ENCODE measurements at places on chromosomes 1 and 21.

GRCh38 chr1:197557302-197557701 is 218.0 kb downstream of the DENND1B start:
- DNase-seq: no peak

- DNase-seq: no peak
Observed at GRCh38 chr21:46517361-46517760, 58.7 kb downstream of the DIP2A start.

GRCh38 chr1:62321446-62321845 is 2.2 kb upstream of the KANK4 start:
- no peak for DNase-seq

- no peak for DNase-seq
Observed at GRCh38 chr1:1908506-1908791, 6.6 kb upstream of the CALML6 start.

DNA sequence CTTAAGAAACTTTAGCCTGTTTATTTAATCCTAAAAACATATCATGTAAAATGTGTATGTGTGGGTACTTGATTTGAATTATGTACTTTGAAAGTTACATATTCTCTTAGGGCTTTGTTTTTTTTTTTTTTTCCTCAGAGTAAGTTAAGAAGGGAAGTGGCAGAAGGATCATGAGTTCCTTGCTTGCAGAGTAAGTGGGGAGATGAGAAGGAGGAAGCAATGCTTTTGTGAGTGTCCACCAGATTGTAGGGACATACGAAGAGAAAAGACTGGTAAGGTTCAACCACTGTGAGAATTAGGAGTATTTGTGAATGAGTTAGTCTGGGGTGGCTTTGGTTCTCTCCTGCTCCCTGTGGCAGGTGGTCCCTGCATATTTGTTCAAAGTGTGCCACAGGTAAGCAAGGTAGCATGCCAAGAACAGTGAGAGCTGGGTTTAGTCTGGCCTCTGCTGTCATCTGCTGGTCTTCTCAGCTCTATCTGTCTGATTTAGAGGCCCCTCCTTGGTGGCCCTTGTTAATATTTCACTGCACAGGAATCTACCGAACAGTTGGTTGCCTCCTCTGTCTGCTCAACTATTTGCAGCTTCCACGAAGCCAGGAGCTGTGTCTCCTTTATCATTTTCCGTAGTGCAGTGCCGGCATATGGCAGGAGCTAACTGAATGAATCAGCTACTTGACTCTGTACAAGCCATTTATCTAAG is 9.5 kb downstream of the DNM3 start:
- no peak for DNase-seq

- DNase-seq: no peak
Observed at GRCh38 chr1:147539122-147539575, 2.2 kb upstream of the BCL9 start.

GRCh38 chr1:15621975-15622374 is 4.7 kb downstream of the DDI2 start:
- DNase-seq: no peak

DNA sequence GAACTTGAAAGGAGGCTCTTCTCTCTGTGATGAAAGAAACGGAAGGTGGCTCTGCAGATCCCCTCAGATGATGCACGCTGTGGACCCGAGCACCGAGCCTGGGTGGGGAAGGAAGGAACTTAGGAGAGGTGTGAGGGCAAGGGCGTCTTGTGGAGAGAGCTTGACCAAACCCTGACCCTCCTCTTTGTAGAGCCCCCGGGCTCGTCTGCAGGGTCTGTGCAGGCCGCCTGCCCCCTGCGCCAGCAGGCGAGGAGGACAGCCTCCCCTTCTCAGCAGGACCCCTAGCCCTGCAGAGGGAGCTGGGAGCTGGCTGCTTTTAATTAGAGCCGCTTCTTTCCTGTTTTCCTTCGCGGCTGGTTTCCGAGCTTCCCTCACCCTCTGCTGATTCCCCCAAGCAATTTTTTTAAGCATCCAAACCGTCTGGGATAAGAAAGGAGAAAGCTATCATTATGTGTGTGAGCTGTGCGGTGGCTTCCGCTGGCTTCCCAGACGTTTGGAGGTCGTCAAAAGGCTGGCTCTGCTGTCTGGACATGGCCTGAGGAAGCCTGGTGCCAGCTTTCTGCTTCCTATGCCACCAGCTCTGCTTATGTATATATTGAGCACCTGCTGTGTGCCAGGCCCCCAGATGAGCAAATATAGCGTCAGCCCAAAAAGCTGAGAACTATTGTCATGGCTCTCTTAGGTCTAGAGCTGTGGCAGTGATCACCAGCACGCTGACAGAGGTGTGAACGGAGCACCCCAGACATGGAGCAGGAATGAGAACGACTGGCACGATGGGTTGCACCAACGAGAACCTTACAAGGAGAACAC is 160.2 kb upstream of the IRF2BP2 start:
- no peak for DNase-seq

GRCh38 chr1:80293818-80294217 is 1287.3 kb upstream of the ADGRL4 start:
- DNase-seq: no peak

DNA sequence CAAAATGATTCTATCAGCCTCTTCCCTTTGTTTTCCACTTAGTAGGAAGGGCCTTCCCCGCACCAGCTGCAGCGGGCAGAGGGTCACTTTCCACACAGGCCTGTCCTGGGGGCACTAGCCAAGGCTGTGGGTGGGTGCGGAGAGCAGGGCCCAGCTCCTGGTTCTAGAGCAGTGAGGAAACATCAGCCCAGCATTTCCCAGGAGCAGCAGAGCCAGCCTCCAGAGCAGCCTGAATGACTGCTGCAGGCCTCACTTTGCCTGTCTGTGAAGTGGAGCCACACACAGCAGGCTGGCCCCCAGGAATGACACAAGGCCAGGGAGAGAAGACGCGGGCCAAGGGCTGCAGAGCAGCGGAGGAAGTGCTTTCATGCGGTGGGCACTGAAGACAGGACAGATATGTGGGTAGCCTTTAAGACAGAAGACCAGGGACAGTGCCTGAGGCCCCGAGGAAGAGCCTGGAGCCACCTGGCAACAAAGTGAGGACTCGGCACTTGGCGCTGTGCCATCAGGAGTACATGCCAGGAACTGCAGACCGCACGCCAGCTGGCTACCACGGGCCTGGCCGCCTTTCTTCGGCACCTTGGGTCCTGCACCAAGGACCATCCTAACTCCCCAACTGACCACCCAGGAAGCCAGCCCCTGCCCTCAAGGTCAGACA is 42.0 kb downstream of the ACOT7 start:
- no peak for DNase-seq

DNA sequence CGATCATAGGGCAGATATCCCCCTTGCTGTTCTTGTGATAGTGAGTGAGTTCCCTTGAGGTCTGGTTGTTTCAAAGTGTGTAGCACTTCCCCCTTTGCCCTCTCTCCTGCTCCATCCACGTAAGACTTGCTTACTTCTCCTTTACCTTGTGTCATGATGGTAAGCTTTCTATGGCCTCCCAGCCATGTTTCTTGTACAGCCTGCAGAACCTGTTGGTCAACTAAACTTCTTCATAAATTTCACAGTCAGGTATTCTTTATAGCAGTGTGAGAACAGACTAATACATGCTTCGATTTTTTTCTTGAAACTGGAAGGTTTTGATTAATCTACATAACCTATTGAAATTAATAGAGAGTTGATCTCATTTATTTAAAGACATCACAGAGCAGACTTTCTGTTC is 302.5 kb upstream of the PBX1 start:
- DNase-seq: no peak

DNA sequence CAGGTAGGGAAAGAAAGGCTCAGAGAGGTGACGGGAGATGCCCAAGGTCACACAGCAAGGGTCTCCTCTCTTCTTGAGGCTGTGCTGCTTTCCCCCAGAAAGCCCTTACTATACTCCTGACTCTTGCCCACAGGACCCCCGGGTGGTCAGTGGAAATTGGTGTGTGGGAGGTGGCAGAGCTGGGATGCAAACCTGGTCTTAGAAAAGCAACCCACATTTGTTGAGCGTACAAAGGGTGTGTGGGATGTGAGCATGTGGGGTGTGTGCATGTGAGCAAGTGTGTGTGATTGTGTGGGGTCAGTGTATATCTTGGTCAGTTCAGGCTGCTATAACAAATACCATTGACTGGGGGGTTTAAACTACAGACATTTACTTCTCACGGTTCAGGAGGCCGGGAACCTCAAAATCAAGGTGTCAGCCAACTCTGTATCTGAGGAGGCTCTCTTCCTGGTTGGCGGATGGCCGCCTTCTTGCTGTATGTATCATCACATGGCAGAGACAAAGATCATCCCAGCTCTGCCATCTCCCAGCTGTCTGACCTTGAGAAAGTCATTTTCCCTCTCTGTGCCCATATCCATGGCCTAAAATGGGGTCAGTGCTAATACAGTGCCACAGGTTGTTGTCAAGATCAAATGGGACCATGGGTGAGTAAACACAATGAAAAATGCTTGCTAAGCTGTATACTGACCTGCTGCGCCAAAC is 268.5 kb downstream of the PTPRU start:
- DNase-seq: no peak

DNA sequence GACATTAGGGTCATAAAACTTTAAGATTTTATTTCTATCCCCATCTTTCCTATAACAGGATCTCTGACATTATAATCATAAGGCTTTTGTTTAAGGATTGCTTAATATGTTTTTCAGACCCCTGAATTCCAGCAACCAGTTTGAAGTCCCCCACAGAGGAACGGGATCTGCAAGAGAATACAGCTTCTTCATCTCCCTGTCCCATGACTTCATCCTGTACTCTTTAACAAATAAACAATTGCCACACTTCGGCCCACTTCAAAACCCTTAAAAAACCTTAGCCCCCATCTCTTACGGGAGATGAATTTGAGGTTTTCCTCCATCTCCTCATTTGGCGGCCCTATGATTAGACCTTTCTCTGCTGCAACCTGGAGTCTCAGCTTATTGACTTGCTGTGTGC is 35.8 kb downstream of the TESK2 start:
- no peak for DNase-seq

DNA sequence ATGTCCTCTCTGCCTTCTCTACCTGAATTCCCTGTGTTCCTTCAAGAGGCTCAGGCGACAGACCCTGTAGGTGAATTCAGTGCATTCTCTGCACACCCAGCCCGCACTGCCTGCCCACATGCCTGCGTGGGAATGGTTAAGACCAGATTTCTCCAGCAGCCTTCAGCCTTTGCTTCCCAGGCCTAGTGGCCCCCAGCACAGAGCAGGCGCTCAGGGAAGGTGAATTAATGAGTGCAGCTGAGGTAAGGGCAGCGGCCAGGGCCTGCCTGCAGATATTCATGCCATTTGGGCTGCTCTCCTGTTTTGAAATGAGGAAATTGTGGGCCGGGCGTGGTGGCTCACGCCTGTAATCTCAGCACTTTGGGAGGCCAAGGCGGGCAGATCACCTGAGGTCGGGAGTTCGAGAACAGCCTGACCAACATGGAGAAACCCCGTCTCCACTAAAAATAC is 45.5 kb downstream of the IER5 start:
- DNase-seq: no peak

GRCh38 chr1:6420454-6421042 is 829 bp upstream of the HES2 start:
- no peak for DNase-seq

DNA sequence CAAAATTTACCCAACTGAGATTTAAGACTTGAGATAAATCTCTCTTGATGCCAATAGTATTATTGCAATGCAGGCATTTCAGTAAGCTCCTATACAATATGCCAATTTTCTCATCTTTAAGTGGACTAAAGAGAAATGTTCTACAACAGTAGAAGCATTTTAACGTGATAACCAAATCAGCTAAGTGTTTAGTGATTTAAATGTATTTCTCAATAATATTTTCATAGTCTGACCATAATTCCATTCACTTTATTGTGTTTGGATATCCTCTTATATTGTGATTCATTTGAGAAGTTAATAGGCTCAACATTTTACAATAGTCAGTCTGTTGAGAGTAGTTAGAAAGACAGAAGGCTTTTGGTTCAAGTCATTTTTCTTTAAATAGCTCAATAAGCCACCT is 44.6 kb upstream of the DR1 start:
- DNase-seq: no peak

DNA sequence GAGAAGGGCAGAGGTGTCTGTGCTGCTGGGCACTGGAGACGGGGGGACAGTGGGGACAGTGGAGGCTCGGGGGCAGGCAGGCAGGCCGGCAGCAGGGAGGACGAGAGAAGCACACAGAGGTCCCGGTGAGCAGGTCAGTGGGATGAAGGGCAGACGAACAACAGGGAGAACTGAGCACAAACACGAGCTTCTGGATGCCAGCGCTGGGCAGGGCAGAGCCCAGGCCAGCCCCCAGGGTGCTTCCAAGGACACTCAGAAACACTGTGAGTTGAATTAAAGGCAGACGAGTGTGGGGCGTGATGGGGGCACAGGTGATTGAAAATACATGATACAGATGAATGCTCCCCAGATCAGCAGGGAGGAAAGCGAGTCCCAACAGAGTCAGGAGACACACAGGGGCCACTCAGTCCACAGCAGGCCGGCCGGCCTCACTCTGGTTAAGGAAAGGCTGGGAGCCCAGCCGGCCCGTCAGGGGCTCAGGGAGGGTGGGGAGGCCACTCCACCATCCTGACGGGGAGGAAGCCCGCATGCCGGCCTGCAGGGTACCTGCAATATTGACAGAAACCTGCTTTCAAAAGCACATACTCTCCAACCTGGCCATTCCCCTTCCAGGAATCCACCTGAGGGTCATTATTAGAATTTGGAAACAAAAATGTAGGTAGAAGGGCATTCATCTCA is 14.1 kb downstream of the SLC19A1 start:
- DNase-seq: no peak

GRCh38 chr1:45266151-45266801 is 59.9 kb upstream of the ZSWIM5 start:
- DNase-seq: peak; percentile 22

DNA sequence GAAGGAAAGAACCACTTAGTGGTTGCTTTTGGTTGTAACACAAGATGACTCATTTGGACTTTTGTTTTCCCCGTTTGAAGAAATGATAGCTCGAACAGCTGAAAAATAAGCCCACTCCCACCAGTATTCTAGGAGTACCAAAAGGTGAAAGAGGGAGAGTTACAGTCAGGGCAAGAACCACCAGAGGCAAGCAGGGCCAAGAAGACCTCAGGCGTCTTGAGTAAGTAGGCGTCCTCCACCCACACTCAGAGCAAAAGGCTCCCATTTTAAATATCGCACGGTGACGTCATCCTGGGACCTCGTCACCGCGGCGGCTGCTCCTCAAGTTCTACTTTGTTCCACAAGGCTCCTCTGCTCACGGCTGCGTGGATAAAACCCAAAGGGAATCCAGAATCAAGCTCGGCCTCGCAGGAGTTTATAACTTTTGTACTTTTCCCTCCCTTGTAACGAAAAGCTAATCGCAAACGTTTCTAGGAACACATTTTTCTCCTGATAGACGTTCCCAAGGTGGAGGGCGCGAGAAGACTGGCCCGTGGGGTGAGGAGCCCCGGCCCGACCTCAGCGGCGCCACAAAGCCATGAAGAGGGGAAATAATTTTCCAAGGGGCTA is 1.2 kb downstream of the BTG3 start:
- peak; percentile 85 for DNase-seq

GRCh38 chr1:206429421-206429820 is 40.9 kb upstream of the IKBKE start:
- DNase-seq: no peak

- no peak for DNase-seq
Observed at GRCh38 chr1:147270721-147271120, 28.2 kb downstream of the CHD1L start.
